ENCODE measurements at places on chromosomes 5 and 9.

DNA sequence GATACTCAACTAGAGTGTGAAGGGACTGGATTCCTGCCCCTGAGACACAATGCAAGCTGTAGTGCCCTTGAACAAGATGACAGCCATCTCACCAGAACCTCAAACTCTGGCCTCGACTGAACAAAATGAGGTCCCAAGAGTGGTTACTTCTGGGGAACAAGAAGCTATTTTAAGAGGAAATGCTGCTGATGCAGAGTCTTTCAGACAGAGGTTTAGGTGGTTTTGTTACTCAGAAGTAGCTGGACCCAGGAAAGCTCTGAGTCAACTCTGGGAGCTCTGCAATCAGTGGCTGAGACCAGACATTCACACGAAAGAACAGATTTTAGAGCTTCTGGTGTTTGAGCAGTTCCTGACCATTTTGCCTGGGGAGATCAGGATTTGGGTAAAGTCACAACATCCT lies 2.4 kb downstream of the ZNF483 start:
- no peak for DNase-seq

- no peak for DNase-seq
Observed at GRCh38 chr9:133113163-133113948, 7.7 kb downstream of the RALGDS start.

DNA sequence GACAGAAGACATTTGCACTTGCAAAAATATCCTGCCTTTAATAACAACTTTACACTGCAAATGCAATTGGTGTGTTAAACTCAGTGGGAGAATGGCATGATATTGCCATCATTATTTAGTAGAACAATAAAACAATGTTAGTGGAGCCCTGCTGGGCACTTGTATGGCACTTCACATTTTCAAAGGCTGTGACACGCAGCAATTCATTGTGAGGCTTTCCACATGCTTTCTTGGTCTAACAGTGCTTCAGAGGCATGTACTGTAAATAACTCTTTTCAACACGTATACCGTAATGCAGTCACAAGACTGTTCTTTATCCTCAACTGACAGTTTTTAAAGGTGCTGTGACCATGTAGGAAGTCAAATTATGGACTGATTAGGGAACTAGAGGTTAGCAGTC lies 155.5 kb upstream of the EPB41L4A start:
- no peak for DNase-seq

GRCh38 chr9:129726322-129727160 lies 26.3 kb downstream of the PTGES start:
- DNase-seq, result peak; percentile 43

DNA sequence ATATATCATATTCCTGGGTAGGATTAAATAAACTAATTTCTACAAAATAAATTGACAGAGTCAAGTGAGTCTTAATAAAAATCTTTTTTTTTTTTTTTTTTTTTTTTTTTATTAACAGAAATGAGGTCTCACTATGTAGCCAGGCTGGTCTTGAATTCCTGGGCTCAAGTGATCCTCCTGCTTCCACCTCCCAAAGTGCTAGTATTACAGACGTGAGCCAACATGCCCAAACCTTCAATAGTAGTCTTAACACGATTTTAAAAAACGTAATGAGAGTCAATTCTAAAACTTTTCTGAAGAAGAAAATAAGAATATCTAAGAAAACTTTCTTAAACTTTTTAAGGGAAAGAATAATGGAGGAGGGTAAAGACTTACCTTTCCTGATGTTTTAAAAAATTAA lies 84.2 kb downstream of the YIPF5 start:
- no peak for DNase-seq

GRCh38 chr5:132510076-132510475 lies 19.5 kb upstream of the IRF1 start:
- no peak for DNase-seq

DNA sequence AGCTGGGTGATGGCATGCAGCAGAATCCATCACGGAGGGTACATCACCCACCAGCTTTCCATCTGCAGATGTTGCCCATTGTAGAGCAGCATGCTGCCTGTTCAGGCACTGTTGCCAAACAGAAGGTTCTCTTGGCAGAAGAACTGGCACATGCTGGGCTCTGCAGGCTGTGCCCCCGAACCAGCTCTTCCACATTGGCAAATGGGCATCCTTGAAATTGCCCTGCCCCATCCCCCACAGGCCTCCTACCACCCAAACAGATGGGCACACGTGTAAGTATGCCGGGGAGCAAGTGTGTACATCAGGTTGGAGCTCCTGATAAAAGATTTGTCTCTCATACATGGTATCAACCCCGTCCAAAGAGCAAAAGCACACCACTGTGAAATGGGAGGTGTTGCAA lies 220.3 kb upstream of the TAS2R1 start:
- no peak for DNase-seq

- no peak for DNase-seq
Observed at GRCh38 chr5:104429911-104430310, 867.3 kb upstream of the NUDT12 start.

DNA sequence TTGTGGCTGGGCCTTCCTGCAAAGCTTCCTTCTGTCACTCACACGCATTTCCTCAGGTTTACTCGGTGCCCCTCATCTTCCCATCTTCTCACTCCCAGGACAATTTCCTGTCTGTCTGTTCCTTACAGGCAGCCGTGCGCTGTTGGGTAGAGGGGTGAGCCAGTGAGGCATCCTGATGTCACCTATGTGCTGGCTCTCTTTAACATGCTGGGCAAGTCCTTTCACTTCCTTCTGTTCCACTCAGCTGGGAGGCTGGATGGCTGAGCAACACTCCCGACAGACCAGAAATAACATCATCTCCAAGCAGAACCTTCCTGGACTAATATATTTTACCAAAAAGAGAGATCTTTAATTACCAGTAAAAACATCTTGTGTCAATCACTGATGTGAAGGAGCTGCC lies 103.0 kb downstream of the HSD17B3 start:
- no peak for DNase-seq

DNA sequence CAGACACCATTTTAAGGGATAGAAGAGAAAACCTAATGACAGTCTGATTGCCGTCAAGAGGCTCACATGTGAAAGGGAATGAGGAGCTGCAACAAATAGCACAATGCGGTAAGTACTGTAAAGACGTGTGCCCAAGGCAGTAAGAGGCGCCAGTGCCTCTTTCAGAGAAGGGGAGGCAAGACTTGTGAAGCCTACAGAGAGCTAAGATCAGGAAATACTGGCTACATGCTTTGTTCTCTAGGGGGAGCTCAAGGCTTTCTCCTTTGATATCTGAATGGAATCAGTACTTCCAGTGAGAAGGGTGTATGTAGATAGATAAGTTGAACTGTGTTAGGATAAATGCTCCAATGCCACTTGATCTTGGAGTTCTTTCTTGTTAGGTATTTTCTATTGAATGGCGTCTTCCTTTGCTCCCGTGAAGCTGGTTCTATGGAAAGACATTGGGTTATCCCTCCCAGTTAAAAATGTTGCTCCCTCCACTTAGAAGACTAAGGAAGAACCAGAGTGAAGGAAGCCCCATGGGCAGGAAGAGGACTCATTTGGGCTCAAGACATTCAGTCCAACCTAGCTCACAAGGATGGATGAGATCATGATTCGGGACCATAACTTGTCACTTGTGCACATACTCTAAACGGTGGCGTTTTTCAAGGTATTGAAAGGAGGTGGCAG lies 23.5 kb upstream of the ALDOB start:
- DNase-seq, result no peak

DNA sequence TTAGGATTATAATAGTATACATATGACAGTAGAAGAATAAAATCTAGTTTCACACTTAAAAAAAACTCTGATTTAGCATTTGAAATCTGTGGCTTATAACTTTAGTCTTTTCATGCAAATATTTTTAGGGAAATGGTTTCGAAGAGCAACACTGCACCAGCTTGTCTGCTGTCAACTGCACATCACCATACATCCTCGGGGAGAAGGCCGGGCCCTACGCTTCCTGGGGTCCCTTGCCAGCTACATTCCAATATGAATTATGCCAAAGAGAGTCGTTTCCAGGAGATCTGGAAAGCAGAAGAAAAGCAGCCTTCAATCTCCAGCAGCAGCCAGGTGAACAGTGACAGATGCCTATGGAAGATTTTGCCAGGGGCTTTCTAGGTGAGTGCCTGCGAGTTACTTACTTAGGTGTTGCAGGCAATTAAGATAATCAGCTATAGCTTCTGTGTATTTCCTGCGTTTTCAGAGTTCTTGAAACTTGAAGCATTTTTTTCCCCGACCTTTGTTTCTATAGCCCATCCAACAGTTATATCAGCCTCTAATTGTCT lies 166.8 kb downstream of the TRPM3 start:
- DNase-seq, result no peak

- no peak for DNase-seq
Observed at GRCh38 chr5:2708751-2709150, 42.7 kb downstream of the IRX2 start.

- DNase-seq, result no peak
Observed at GRCh38 chr9:82488313-82489200, 500.0 kb downstream of the SPATA31D1 start.
